ENCODE measurements at places on chromosomes 2 and 18.

GRCh38 chr2:161112908-161113307 is 47.3 kb upstream of the TANK start:
- no peak for DNase-seq

DNA sequence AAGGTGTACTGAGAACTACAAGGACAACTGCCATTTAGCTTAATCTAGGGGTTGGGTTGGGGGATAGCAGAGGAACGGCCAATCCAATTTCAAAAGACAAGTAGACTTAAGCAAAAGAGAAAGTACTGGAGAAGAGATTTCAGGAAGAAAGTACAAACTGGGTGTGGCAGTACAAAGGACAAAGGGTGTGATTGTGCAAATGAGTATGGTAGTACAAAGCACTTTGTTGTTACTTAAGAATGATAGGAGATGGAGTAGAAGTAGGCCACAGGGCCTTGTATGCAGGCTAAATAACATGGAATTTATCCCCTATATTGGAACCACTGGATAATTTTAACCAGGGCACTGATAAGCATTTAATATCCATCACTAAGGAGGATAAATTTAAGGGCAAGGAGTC is 4.7 kb upstream of the ORC2 start:
- DNase-seq = no peak

DNA sequence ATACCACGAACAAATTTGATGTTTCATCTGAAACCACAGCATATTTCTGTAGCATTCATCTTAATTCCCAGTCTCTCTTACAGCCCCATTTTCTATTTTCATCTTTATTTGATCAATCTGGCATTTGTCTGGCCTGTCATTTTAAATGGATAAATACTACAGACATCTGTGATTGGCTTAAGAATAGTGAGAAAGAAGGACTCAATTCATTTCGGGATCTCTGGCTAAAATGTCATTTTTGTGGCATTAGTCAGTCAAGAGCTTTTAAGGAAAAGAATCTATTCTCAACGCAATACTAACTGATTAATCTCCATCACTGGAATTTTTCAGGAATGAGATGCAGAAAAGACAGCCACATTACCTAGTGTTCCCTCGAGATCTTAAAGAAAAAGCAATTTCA is 585.9 kb downstream of the IRS1 start:
- DNase-seq = no peak

GRCh38 chr2:69222953-69223658 is 163.9 kb downstream of the GFPT1 start:
- DNase-seq = no peak

DNA sequence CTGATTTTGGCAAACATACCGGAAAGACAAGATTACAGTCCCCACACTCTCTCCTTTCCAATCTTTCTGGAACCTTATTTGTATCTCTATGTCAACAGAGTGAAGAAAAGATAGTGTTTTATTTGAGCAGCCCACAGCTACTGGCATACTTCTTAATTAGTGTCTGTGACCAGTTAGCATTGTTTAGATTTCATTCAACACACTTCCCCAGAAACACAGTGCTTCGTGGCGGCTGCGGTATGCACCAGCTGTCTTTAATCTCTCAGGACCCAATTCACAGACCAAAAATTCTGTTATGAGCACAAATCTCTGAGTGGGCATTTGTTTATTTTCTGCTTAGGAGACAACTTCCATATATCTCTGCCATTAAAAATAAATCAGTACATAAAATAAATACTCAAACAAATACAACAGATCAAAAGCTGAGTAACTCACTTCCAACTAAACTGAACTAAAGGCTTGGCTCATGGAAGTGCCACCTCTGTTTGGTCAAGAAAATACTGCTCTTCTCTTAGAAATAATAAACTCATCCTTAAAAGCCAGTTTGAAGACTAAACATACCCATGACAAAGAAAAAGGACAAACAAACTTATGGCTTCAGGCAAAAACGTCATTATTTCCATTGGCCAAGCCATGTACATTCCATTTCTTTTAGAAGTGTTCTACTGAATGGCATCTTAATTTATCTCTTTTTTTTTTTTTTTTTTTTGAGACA is 392.4 kb downstream of the TXNL1 start:
- no peak for DNase-seq

- DNase-seq = no peak
These were observed 677.5 kb upstream of the FSHR start for GRCh38 chr2:49831698-49832367.

DNA sequence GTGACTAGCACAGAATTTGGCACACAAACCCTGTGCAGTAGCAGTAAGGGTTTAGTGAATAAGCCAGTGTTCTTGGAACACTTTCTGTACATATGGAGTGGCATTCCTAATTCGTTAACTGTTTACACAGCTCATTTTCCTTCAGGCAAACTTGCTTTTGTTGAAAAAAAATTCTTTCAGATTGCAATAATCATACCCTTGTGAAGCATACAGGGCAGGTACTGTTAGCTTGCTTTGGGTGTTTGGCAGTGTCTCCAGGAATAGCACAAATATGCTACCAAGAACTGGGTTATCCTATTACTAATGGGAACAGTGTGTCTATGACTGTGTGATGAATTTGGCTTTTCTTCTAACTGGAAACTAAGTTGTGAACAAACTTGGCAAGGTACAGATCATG is 33.4 kb downstream of the UGP2 start:
- DNase-seq = no peak

DNA sequence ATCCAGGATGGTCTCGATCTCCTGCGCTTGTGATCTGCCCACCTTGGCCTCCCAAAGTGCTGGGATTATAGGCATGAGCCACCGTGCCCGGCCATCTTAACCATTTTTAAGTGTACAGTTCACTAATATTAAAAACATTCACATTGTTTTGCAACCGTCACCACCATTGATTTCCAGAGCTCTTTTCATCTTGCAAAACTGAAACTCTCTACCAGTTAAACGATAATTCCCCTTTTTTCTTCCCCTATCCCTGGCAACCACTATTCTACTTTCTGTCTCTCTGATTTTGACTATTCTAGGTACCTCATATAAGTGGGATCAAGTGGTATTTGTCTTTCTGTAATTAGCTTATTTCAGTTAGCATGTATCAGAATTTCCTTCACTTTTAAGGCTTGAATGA is 16.8 kb upstream of the NEUROD1 start:
- DNase-seq = no peak

- DNase-seq = no peak
These were observed 98.6 kb downstream of the BCL2L11 start for GRCh38 chr2:111219285-111219684.

GRCh38 chr2:162382278-162382677 is 38.3 kb downstream of the GCA start:
- no peak for DNase-seq

- no peak for DNase-seq
These were observed 404.0 kb downstream of the TMEM182 start for GRCh38 chr2:103165836-103166235.

- DNase-seq = no peak
These were observed 744.0 kb downstream of the ADCYAP1 start for GRCh38 chr18:1648712-1649111.

DNA sequence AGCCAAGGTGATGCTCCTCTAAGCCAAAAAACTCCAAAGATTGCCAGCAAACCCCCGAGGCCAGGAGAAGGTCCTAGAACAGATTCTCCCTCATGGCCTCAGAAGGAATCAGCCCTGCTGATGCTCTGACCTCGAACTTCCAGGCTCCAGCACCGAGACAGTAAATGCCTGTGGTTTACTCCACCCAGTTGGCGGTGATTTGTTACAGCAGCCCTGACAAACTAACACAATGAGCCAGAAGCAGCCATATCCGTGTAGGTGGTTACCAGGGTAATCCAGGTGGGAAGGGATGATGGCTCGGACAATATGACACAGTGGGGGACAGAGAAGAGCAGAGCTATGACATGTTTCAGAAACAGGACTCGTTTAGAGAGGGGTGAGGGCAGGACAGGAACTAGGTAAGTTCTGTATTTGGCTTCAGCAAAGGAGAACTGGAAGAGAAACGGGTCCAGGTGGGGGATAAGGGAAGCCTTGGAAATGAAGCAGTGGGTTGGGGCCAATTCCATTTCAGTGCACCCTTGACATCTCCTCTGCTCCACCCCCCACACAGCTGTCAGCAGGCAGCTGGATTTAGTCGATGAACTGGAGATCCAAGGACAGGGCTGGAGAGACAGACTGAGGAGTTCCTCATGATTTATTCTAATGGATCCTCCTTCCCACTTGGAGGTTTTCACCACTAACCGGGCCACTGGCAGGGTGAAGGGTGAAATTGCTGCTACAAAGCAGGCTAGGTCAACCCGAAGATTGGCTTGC is 179.7 kb upstream of the SH3BP4 start:
- no peak for DNase-seq

GRCh38 chr2:232411901-232412629 is 5.4 kb downstream of the ALPG start:
- DNase-seq = no peak

GRCh38 chr2:227020416-227020815 is 143.6 kb downstream of the COL4A4 start:
- no peak for DNase-seq

GRCh38 chr2:51638811-51639210 is 606.9 kb upstream of the NRXN1 start:
- no peak for DNase-seq

- DNase-seq = peak; percentile 56
These were observed 1693.4 kb upstream of the SLC39A10 start for GRCh38 chr2:193963472-193964119.

- no peak for DNase-seq
These were observed 2.0 kb upstream of the CAPN14 start for GRCh38 chr2:31219131-31219969.

DNA sequence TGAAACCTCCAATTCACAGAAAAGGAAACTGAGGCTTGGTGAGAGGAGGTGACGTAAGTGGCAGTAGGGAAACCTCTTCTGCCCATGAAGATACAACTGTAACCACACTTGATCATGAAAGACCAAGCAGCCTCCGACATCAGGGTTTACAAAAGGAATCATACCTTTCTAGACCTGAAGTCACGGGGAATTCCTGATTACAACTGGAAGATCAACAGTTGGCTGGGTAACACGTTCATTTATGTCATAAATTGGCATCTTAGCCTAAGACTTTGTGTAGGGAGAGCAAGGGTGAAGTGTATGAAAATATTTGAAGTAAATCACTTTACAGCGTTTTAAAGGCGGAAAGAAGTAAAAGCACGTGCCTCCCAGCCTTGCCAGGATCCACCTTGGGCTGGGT is 922 bp downstream of the HS1BP3 start:
- no peak for DNase-seq

DNA sequence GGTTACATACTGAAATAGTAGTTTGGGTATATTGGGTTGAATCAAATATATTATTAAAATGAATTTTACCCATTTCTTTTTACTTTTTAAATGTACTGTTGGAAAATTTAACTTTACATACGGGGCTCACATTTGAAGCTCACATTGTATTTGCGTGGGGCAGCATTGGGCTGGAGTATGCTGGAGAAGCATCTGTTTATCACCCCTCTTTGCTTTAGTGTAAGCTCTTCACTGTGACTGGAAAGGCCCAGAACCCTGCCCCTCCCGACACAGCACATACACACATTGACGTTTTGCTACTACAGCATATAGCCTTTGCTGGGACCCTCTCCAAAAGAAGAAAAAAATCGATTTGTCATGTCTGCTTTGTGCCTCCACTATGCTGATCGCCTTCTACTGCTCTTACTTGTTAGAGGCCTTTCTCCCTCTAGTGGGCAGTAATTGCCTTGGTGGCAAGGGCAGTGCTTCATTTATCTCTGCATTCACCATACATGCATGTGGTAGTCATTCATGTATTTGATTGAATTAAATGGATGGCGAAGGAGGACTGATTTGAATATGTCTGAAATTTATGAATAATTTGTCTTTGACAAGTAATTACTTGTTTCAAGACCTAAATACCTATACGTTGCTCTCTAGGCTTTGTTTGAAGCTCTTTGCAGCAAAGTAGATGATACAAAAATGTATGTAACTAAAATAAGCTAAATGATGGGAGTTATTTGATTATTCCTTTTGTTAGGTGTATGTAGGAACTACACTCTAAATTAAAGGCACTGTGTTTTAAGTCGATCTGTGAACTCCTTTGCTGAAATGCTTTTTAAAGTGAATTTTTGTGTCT is 37.4 kb downstream of the VAPA start:
- peak; percentile 60 for DNase-seq

- DNase-seq = no peak
These were observed 278.6 kb downstream of the DSC3 start for GRCh38 chr18:30763902-30764350.

GRCh38 chr2:5696945-5697521 is 4.8 kb downstream of the SOX11 start:
- DNase-seq = no peak

GRCh38 chr18:11851806-11852337 is 659 bp downstream of the CHMP1B start:
- peak; percentile 65 for DNase-seq

DNA sequence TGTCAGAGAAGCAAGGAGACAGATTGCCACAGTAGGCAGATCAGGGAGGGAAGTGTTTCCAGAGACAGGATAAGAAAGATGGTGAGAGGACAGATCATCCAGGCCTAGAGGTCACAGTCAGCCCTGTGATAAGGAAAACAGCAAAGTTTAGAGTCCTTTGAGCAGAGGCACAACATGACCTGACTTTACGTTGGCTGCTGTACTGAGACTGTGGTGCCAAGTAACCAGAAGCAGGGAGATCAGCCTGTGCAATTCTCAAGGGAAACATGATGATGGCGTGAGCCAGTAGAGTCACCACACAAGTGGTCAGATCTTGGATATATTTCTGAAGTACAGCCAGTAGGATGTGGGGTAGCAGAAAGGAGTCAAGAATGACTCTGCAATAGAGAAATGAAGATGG is 43.7 kb downstream of the SMC6 start:
- no peak for DNase-seq

GRCh38 chr2:88841224-88841929 is 149.9 kb downstream of the RPIA start:
- DNase-seq = no peak

DNA sequence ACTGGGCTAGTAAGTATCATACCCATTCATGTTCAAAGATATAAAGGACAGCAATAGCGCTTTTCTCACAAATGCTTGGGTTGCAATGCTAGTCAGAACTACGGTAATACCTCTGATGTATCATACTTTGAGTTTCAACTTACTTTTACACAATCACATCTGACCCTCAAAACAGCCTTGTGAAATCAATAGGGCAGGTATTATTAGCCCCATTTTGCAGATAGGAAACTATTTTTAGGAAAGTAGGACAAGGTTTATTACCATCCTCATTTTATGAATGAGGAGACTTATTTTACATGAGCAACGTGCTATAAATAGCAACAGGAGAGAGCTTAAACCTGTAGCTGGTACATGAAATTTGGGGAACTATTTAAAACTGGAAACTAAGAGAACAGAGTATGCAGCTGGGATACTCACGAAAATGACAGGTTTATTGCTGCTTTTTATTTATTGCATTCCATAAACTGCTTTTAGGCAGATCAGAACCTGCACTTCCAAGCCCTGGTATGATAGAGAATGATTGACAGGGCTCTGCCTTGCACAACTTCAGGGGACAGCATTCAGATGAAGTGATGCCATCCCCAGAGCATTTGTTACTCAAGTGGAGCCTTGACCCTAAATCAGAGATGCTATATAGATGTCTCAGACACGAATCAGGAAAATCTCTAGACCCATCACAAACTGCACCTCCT is 42.4 kb upstream of the PPM1B start:
- DNase-seq = no peak

GRCh38 chr2:24792542-24792873 is 683 bp downstream of the PTRHD1 start:
- no peak for DNase-seq

All from RKO (cell line).